ENCODE measurements at places on chromosomes 4 and X. TPM values are rescaled to one million over a fixed set of nuclear protein-coding genes. Genes with fewer than 3 reads are reported as not detected.

Gene SYTL4
- 2.3 TPM for total RNA-seq

Gene H2BW2
- total RNA-seq = not detected

- DNase-seq = peak; percentile 6
These were observed 626.7 kb upstream of the BOD1L1 start for GRCh38 chr4:14254252-14254651.

GRCh38 chr4:82776925-82777542 lies 21.6 kb downstream of the SCD5 start:
- DNase-seq = peak; percentile 89

GRCh38 chr4:66294638-66295037 lies 624.3 kb upstream of the EPHA5 start:
- DNase-seq = no peak

DNA sequence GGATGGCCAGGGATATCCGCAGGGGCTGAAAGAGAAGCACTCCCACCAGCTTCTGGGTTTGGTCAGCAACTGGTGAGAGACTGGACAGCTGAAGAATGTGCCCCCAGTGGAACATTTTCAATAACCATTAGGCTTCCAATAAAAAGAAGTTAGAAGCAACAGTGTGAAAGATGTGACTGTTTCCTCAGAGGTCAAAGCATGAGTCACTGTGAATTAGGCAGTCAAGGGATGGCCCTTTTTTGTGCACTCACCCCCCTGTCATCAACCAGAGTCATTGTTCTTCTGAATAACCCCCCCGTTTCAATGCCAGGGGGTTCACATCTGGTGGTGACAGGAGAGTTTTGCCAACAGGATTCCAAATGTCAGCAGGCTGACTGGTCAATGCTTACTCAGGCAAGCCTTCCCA lies 74.6 kb upstream of the SH3RF1 start:
- peak; percentile 86 for DNase-seq

GRCh38 chr4:48642421-48643374 lies 137.4 kb downstream of the FRYL start:
- DNase-seq = peak; percentile 33

DNA sequence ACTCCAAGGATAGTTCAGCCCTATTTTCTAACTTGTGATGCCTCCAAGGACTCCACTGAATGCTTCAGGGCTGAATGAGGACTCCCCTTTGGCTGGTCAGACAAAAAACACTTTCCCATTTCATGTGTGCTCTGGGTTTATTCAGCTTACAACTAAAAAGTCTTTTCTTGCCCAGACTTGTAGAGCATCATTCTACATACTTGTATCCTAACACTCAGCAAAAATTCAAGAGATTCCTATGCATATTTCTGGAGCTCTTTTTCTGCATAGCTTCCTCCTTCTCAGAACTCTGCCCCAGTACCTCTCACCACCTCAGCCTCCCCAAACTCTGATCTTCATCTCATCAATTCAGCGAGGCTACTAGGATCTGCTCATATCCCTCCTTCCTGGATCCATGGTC lies 22.2 kb upstream of the KLF3 start:
- DNase-seq = no peak

DNA sequence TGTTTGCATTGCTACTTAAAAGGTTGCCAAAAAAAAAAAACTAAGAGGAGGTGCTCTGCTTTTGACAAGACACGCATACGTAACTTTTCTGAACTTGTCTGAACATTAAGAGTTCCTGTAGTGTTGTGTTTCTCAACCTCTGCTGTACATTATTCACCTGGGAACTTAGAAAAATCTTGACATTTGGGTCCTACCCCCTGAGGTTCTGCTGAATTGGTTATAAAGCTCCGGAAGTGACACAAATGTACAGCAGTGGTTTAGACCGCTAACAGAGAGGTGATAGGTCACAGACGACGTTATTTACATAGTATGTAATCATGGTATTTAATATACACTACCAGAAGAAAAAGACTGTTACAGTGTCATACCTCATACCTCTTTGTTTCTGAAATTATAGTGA lies 61.1 kb downstream of the CPEB2 start:
- no peak for DNase-seq

GRCh38 chr4:69070590-69070989 lies 25.7 kb upstream of the UGT2B7 start:
- DNase-seq = no peak
